IPS-NIHi11 (cell line): ENCODE measurements at places on chromosomes 11 and 22.

DNA sequence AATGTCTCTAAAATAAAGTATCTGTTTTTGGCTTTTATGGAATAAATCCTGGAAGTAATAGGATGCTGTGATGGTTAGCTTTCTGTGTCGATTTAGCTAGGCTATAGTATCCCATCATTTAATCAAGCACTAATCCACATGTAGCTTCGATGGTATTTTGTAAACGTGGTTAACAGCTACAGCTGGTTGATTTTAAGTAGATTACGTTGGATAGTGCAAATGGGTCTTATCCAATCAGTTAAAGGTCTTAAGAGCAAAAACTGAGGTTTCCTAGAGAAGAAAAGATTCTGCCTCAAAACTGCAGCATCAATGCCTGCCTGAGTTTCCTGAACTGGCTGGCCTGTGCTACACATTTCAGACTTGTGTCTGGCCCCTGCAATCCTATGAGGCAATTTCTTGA, 314.2 kb upstream of the SORL1-AS1 start:
- DNase-seq = no peak

- no peak for DNase-seq
Observed at GRCh38 chr11:72217841-72218240, 1.2 kb downstream of the FOLR2 start.

GRCh38 chr22:45201678-45202332, 38.1 kb downstream of the NUP50 start:
- no peak for DNase-seq

GRCh38 chr11:6402561-6402981, 12.3 kb downstream of the SMPD1 start:
- no peak for DNase-seq

- DNase-seq = peak; percentile 73
Observed at GRCh38 chr11:62707277-62707861, at the start of the genes BSCL2 and GNG3. Gene BSCL2 (minus strand): TSS chr11:62707424. CDS start chr11:62707195, 229 bp downstream. Gene GNG3 (plus strand): TSS chr11:62707676. CDS start chr11:62708296, 620 bp downstream.

DNA sequence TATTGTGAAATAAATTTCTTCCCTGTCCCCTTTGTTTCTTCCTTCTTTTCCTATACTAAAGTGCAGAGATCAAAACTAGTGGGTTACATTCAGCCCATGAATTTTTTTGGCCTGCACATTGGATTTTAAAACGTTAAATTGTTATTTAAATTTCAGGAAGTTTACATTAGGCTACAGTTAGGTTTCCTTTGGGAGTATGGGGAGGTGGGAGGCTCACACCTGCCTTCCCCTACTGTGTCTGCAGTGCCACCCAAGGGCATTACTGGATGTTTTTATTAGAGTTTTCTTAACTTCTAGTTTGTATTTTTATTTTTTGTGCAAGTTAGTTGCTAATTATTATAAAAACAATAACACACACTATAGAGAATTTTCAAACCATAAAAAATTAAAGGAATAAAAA, 51.7 kb downstream of the CYB5R2 start:
- no peak for DNase-seq

GRCh38 chr11:67543585-67543984, 20.3 kb upstream of the CABP2 start:
- DNase-seq = no peak

DNA sequence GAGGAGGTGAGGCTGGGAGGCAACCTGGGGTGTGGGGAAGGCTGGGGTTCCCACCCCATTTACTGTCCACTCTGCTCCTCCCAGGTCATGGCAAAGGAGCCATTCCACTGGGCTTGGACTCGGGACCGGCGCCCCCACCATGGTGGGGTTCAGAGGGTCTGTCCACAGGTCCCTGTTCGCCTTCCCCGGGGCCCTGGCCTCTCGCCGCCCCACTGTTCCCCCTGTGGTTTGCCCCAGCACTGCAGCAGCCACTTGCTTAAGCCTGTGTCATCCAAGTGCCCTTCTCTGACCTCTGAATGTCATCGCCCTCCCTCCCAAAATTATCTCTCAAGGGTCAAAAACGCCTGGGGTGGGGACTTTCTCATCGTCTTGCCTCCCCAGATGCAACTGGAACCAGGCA, 2.6 kb downstream of the SPDYC start:
- DNase-seq = no peak

- DNase-seq = no peak
Observed at GRCh38 chr11:125300791-125301218, 136.3 kb downstream of the PKNOX2 start.

DNA sequence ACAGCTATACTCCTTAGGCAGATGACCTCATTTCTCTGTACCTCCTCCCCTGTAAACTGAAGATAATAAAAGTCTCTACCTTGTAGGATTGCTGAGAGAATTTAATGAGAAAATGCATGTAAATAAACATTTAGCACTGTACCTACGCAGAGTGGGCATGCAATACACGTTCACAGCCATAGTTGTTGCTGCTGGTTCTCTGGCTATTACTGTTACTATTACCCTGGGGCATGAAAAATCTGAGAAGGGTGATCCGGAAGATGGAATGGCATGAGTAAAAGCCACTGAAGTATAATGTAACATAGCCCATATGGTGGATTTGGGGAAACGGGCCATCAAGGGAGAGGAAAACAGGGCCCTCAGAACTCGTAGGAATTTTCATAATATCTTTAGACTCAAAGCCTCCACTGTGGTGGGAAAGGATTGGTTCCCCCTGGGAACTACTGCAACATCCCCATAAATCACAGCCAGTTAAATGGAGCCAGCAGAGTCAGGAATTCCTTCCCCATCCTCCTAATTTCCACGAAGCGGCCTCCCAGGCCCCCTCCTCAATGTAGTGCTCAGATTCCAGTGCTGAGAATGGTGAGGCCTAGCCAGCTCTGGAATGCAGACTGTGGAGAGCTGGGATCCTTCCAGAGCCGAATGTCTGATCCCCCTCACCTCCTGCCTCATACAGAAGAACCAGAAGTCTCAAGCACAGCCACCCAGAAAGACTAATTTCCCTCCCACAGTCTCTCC, 205.3 kb downstream of the MN1 start:
- no peak for DNase-seq

GRCh38 chr22:37627545-37627944, 11.9 kb upstream of the SH3BP1 start:
- DNase-seq = no peak

GRCh38 chr11:30983143-30983542, 386.4 kb downstream of the DCDC1 start:
- DNase-seq = no peak

DNA sequence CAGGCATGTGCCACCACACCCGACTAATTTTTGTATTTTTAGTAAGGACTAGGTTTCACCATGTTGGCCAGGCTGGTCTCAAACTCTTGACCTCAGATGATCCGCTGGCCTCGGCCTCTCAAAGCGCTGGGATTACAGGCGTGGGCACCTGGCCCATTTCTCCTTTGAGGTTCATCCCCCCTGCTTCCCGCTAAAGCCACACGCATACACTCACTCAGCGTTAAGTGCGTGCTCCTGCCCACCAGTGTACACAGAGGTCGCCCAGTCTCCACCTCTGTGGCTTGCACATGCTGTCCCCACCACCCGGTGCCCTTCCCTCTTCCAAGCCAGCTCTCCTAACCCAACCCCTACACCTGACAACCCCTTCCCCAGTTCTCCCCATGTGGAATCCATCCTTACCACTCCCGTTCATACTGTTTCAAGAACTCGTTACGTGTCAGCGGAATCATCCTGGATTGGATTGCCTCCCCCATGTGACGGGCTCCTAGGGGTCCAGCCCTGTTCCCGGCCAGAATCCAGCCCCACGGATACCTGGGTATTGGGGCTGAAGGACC, 15.7 kb upstream of the CYTH4 start:
- DNase-seq = no peak

DNA sequence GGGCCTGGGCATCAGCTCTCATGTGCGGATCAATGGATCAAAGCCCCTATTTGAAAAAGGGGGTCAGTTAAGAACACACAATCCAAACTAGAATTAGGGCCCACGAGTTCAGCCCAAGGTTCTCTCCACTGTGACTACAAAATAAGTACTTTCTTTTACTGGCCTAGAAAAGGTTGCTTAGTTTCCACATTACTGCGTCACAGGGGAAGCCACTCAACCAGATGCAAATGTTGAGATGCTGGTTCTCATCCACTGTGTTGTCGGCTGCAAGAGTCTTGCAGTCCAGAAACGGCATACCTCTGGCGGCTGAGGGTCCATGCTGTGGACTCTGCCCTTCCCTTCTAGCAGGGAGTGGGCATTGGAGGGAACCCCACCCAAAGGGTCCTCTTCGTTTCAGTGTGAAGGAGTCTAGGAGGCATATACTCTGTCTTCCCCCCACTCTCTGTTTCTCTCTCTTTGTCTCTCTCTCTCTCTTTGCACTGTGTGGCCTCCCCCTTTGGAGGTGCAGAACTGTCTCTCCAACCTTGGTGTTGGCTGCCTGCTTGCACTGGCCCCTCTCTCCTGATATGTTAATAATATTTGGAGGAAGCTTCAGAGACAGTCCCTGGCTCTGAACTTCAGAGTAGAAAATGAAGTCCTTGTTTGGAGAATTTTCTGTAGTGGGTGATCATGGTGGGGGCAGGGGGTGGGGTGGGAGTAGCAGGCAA, 99.0 kb upstream of the NNMT start:
- no peak for DNase-seq

DNA sequence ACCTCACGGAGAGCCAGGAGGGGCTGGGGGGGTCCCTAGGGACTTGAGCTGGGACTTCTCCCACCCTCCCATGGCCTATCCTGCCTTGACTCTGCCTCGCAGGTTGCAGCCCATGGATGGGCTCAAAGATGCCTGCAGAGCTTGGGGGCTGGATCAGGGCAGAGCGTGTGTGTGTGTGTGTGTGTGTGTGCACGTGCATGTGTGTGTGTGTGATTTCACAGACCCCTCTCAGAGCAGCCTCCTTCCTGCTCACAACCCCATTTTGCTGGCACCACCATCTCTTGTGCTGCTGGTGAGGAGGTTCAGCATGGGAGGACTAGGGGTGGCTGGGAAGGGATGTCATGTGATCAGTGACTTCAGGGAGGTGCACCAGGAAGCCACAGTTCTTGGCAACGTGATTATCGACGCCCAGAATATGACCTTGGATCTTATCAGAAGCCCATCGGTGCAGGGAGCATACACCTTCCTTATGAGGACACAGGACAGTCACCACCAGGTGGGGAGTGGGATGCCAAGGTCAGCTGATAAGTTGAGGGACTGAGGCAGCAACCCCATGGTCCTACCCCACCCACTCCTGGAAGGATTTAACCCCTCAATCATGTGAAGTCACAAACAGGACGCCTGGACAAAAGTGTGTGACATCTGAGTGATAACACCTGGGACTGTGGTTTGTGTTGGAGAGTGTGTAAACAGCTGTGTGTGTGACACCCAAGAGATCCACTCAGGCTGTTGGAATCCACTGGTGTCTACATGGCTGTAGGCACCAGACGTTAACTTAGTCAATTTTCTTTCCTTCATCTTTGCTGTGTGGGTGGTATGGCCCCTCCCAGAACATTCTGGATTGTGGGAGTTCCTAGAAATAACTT, 1.8 kb upstream of the NAALADL1 start:
- DNase-seq = no peak

- no peak for DNase-seq
Observed at GRCh38 chr11:108135845-108136544, 14.6 kb downstream of the ACAT1 start.

GRCh38 chr22:47110817-47111443, 348.5 kb downstream of the TBC1D22A start:
- no peak for DNase-seq

DNA sequence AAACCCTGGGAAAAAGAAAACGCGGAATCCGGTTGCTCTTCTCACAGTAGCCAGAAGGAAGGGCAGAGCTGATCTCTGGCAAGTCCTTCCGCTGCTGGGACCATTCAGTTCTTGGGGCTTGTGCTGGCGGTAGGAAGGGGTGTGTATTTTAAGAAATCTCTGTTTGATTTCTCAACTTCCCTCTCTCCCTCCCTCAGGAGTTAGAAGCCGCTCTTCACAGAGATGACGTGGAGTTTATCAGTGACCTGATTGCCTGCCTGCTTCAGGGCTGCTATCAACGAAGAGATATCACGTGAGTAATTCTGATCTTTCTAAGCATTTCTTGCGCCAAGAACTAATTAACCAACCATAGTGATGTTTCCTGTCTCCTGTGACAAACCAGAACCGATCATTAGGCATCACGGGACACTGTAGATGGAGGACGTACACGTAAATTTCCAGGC, 85.9 kb upstream of the SLC25A18 start:
- DNase-seq = no peak

DNA sequence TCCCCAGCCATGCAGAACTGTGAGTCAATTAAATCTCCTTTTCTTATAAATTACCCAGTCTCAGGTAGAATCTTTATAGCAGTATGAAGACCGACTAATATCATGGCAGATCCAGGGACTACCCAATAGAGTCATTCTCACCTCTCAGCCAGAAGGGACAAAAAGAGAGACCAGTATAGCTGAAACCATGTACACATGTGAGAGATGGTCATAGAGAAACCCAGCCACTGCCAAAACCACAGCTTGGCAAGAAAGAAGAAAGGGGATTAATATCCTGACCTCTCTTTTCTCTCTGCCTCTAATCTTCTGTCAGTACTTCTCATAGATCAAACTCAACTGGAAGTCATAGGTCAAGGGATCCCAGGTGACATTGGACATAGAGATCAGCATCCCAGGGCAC, 109.8 kb downstream of the CCDC34 start:
- DNase-seq = no peak
